ENCODE measurements at places on chromosomes 6 and 20.
A peak's percentile ranks its signal among the peaks of the same experiment; 100 is the strongest.

DNA sequence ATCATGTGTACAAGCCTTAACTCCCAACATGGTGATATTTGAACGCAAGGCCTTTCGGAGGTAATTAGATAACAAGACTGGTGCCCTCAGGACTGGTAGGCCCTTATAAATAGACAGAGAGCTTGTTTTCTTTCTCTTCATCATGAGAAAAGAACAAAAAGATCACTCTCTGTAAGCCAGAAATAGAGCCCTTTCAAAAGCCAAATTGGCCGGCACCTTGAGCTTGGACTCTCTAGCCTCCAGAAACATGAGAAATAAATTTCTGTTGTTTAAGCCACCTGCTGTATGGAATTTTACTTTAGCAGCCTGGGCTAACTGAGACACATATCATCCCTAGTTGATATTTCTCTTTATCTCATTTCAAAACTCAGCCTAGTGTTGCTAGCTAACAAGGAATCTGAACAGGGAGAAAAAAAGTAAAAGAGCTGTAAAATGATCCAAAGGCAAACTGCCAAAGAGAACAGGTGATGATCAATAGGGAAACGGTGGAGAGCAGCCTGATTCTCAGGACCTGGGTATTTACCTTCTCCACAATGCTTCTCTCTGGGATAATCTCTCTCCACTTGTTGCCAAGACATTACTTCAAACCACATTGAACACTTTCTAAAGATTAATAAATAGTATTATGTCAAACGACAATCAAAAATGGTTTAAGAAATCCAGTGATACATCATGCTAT lies 6.1 kb downstream of the COL21A1 start:
- no peak for DNase-seq

DNA sequence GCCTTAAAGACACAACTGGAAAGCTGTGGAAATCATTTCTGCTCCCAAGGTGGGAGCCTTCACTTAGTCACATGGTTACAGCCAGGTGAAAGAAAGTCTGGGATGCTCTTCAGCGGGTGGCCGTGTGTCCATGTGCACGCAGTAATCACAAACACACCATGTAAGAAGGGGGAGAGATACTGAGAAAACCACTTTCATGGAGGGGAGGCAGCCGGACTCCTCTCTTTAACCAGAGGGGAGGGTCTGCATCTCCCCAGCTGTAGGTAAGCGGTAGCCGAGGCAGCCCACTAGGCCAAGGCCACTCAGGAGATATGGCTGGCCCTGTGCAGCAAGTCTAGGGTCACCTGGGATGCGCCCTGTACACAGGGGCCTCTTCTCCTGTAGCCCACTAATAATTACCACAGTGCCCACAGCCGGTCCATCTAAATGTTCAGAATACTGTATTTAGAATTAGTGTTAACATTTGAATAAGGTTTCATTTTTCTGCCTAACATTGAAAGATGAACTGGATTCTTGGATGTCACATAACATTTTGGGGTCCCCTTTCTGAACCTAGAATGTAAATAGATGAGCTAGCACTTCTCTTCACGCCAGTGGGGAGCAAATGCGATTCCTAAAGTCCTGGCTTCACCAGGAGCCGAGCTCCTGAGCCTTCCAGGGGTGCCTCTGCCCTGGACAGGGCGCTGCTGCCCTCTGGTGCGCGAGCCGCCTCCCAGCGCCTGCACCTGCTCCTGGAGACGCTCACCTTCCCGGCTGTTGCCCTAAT lies 15.9 kb downstream of the GPR31 start:
- no peak for DNase-seq

DNA sequence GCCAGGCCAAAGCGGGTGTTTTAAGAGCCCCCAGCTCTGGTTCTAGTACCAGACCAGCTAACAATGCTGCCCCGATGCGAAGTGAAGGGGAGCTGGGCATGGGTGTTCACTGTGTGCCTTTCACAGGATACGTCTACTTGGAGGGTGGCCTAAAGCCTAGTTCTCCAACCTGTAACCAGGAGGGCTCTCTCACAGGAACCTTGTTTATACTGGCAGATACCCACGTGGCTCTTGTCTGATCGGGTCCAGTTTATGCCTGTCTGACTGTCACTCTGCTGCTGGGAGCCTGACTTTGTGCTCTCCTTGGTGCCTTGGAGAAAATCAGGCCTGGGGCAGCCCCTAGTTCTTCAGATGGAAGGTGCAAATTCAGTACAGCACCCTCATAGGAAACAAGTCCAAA lies 60.2 kb upstream of the RNF144B start:
- DNase-seq = no peak

DNA sequence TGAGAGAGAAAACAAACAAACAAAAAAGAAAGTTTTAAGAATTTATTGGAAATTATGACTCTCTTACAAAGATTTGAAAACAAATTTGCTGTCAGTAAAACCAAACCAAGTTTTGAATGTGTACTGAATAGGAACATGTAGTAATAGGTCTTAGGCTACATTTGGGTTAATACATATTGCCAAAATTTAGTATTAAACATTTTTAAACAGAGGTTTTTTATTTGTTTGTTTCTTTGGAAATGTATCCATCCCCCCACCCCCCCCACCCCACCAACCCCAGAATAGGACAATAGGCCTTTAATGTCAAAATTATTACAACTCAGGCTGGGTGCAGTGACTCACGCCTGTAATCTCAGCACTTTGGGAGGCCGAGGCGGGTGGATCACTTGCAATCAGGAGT lies 2.5 kb downstream of the C6orf118 start:
- no peak for DNase-seq

GRCh38 chr6:108966251-108966650 lies 118.0 kb downstream of the ARMC2 start:
- no peak for DNase-seq

GRCh38 chr6:153167907-153168306 lies 36.8 kb upstream of the RGS17 start:
- no peak for DNase-seq

DNA sequence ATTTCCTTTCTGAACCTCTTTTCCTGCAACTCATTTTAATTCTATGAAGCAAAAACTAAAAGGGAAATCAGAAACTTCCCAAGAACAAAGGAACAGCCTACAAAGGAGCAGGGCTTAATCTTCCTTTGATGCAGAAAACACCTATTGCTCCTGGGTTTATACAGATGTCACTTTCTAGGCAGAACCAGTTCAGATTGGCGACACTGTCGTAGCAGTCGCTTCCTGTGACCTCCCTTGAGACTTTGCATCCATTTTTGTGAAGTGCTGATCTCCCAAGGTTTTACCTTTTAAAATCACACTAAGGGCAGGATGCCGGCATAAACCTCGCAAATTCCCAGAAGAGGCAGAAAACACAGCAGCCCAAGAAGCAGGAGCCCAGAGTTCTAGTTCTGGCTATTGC lies 40.1 kb downstream of the JAG1 start:
- no peak for DNase-seq

GRCh38 chr6:104118274-104118673 lies 741.4 kb downstream of the HACE1 start:
- DNase-seq = peak; percentile 67

DNA sequence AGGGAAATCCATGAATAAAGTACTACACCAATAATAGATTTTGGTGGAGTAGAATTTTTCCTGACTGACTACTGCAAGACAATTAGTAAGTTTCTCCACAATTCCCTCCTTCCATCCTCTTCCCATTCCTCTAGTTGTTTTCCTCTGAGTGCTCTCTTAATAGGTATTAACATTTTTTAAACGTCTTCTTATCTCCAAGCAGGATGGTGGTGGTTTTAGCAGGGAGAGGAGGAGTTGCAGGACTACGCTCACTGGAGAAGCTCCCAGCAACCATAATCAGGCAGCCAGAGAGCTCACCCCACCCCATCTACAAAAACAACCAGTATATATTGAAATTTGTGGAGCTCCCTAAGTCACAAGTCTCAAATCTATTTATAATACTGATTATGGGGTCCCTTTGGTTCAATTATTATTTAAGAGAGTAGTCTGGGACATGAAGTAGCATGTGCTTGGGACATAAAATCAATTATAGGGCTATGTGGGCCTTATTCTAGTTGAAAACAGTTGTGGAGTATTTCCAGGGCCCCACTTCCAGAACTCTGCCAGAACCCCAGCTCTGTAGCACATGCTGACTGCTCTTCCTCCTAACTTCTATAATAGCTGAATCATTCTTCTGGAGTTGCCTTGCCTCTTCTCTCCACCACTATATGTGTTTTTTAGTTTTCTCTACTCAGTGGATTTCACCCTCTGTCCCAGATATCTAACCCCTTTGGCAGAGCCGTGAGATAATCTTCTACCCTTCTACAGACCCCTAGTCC lies 49.8 kb downstream of the MYB start:
- DNase-seq = peak; percentile 47

GRCh38 chr20:16069389-16070010 lies 503.7 kb downstream of the KIF16B start:
- DNase-seq = no peak

DNA sequence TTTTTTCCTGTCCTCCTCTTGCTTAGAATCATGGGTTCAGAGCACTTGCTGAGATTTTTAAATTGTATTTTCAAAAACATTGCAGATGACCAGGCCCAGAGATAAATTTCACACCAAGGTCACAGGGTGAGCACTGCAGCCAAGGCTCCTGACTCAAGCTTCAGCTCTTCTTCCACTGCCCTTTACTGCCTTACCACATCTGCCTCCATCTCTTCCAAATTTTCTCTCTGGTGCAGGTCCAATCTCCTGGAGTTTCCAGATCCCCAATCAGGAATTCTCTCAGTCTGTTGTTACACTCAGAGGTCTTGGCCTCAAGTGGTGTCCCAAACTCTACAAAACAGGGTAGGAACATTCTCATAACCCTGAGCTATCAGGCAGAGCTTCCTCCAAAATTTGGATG lies 12.7 kb downstream of the SNAP25 start:
- DNase-seq = no peak

GRCh38 chr6:149567194-149567586 lies 1.0 kb downstream of the GINM1 start:
- DNase-seq = no peak

DNA sequence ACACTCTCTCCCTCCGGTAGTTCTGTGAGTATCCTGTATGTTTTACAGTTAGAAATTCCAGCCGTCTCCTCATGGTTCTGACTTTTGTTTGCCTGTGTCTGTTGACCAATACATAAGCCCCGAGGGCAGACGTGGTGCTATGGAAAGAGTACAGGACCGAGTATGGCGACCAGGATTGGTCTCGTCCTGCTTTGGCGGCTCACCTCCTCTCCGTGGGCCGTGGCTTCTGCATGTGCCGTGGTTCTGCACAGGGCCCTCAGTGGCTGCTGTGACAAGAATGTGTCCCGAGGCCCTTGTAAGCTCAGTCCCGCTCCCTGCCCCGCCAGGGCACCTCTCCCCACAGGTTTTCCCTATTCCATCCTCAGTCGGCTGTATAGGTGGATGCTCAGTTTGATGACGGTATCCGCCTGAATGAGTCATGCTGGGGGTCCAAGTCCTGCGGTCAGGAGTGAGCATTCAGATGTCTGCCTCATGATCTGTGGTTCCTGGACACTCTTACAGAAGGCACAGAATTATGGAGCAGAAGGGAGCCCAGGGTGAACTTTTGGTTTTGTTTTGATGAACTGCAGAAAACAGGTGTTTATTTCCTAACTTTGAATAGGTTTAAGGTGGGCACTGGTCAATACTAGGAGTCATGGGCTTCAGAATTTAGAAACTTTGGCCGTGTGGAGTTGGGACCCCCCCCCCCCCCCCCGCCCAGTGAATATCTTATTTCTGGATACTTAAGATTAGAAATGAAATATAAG lies 1.2 kb downstream of the ARFGAP1 start:
- peak; percentile 64 for DNase-seq

GRCh38 chr6:56863366-56863765 lies 91.5 kb upstream of the BEND6 start:
- peak; percentile 86 for DNase-seq

- no peak for DNase-seq
These were observed 348.1 kb downstream of the GRIK2 start for GRCh38 chr6:101741474-101742171.

GRCh38 chr20:2524709-2525506 lies 11.5 kb upstream of the TMC2 start:
- no peak for DNase-seq

GRCh38 chr6:25497383-25498040 lies 154.5 kb upstream of the SCGN start:
- no peak for DNase-seq

GRCh38 chr20:62774762-62775161 lies 21.5 kb upstream of the MRGBP start:
- no peak for DNase-seq

Measured in NCI-H226 (cell line).